GM04504 (cell line): ENCODE measurements at places on chromosomes 1 and 21.
A peak's percentile ranks its signal among the peaks of the same experiment; 100 is the strongest.

GRCh38 chr1:53731779-53732305 lies 7.1 kb downstream of the GLIS1 start:
- DNase-seq = no peak

DNA sequence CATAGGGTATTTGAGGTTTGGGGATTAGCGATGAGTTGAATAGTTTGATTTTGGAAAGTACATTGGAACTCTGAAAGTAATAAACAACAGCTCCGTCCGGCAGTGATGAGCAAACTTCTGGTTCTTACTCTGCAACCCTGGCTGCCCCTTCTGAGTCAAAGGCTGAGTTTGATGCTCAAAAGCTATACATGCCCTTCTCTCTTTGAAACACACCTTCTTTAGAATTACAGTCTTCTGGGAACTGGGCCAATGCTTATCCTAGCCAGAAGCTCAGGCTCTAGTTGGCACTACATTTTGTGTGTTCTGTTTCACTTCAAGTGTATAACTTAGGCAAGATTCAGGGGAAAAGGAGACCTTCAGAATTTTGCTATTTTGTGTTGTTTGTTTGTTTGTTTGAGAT lies 9.3 kb downstream of the AHCYL1 start:
- no peak for DNase-seq

DNA sequence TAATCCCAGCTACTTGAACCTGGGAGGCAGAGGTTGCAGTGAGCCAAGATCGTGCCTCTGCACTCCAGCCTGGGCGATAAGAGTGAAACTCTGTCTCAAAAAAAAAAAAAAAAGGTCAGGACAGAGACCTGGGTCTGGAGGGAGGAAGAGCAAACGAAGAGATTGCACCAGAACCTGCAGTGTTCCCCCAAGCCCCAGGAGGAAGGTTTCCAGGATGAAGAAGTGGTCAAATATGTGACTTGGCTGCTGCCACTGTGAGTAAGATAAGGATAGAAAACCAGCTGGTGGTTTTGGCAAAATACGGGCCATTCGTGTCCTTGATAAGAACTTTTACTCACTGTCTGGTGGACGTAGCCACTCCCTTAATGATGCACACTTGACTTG lies 42.2 kb downstream of the CLDN14 start:
- peak; percentile 41 for DNase-seq

DNA sequence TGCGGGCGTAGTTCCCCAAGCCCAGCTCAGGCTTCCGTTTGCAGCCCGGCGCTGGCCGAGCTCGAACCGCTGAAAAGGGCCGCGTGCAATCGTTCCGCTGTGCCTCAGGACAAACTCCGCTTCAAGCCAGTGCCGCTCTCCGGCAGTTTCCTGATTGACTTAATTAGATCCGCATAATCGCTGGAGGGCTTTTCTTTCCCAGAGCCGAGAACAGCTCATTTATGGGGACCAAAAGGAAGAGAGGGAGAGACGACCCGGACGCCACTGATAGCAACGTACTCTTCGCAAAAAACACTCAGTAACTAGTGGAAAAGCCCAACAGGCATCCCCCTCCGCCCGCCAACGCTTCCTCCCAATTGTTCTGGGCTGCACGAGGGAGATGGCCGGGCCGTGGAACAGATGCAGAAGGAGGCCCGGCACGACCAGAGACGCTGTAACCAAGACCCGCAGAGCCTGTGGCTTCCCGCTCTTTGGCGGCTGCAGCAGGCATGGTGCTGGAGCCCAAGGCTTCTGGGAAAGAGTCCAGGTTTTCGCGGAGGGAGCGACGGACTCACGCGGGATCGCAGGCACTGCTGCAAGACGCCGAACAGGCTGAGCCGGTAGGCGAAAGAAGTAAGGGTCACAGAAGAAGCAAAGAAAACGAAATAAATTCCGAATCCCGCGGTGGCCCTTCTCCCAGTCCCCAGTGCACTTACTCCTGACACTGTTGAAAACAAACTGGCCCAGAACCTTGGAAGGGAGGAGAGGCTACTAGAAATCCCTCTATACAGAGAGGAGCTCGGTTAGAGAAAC lies 3.6 kb upstream of the FOXD2 start:
- DNase-seq = no peak
